CD4-positive, alpha-beta memory T cell (primary cell): ENCODE measurements at places on chromosomes 7 and 10. TPM values are rescaled to one million over a fixed set of nuclear protein-coding genes. Genes with fewer than 3 reads are reported as not detected.

DNA sequence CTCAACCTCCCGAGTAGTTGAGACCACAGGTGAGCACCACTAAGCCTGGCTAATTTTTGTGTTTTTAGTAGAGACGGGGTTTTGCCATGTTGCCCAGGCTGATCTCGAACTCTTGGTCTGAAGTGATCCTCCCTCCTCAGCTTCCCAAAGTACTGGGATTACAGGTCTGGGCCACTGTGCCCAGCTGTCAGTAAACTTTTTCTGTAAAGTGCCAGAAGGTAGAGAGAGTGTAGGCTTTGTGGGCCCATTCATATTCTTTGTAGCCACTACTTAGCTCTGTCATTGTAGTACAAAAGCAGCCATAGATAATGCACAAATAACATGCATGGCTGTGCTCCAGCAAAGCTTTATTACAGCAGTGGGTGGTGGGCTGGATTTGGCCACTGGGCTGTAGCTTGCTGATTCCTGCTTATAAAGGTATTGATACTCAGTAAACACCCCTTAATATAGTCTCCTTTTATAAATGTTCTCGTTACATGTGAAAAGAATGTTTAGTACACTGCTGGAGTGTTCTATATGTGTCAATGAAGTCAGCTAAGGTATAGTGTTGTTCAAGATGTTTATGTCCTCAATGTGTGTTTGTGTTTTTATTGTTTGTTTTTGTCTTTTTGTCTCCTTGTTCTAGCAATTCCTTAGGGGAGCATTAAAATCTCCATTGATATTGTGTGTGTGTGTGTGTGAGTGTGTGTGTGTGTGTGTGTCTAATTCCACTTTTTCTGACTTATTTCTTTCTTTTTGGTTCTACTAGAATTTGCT is 644.7 kb upstream of the DPP6 start:
- DNase-seq, result no peak
- no peak overlapping the region for H3K4me3 ChIP-seq
- H3K4me1 ChIP-seq, result no peaks in the 10 kb centered on the region
- no peaks in the 10 kb centered on the region for H3K36me3 ChIP-seq
- no peaks in the 10 kb centered on the region for H3K27me3 ChIP-seq

ACADSB gene
- 36.4 TPM for total RNA-seq

COX19 gene
- 50.0 TPM for total RNA-seq

TRPV6 gene
- total RNA-seq, result not detected

DNA sequence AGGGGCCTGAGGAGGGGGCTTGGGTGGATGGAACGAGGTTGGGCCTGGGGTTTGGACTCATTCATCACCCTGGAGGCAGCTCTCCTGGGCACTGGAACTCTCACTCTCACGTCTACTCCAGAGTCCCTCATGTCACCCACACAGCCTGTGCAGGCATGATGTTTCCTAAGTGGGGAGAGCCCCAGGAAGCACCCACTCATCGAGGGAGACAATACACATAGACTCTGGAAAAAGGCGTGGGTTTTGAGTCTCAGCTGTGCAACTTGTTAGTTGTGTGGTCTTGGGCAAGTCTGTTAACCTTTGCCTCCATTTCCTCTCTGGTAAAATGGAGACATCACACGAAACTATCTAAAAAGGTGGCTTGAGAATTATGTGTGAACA is 25.9 kb upstream of the RBM20 start:
- no peaks in the 10 kb centered on the region for H3K27me3 ChIP-seq
- no peaks in the 10 kb centered on the region for H3K36me3 ChIP-seq
- peaks cover 13% of the 10 kb centered on the region for H3K4me1 ChIP-seq

ARHGAP21 gene
- total RNA-seq, result 28.0 TPM

- DNase-seq, result no peak
- no peaks in the 10 kb centered on the region for H3K27me3 ChIP-seq
- no peak overlapping the region for H3K4me3 ChIP-seq
- H3K4me1 ChIP-seq, result no peaks in the 10 kb centered on the region
- no peaks in the 10 kb centered on the region for H3K36me3 ChIP-seq
Measured at GRCh38 chr7:165661-166337, 26.6 kb upstream of the FAM20C start.

OR9A2 gene
- total RNA-seq, result not detected

GSDME gene
- total RNA-seq, result 1.7 TPM

TBX20 gene
- not detected for total RNA-seq

- no peaks in the 10 kb centered on the region for H3K27me3 ChIP-seq
- no peak overlapping the region for H3K4me3 ChIP-seq
- H3K4me1 ChIP-seq, result no peaks in the 10 kb centered on the region
- H3K36me3 ChIP-seq, result peaks cover 9% of the 10 kb centered on the region
- no peak overlapping the region for H3K27ac ChIP-seq
- DNase-seq, result no peak
Measured at GRCh38 chr10:21624951-21625350, 90.9 kb downstream of the MLLT10 start.

DNA sequence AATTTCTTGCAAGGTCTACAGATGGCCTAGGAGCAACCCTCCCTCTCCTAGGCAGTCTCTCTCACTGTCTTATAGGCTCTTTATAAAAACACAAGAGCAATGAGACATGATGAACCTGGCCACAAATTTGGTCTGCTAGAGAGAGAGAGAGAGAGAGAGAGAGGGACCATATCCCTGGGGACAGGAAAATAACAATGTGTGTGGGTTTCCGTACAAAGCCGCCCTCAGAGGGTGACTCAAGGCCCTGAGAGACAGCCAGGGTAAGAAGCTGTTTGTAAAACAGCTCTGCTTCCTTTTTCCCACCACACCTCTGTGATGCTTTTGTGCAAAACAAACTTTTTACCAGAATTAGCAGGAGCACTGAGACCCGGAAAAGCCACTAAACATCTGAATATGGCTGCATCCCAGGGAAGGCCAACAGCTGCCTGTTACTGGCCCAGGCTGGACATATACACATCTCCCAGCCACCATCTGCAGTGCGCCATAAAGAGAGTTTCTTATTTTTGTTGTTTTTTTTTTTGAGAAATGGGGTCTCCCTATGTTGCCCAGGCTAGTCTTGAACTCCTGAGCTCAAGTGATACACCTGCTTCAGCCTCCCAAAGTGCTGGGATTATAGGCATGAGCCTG is 18.4 kb downstream of the GIMAP5 start:
- H3K36me3 ChIP-seq, result no peaks in the 10 kb centered on the region
- peak; percentile 72 for DNase-seq
- peak overlapping the region; percentile 61 for H3K27ac ChIP-seq

DNA sequence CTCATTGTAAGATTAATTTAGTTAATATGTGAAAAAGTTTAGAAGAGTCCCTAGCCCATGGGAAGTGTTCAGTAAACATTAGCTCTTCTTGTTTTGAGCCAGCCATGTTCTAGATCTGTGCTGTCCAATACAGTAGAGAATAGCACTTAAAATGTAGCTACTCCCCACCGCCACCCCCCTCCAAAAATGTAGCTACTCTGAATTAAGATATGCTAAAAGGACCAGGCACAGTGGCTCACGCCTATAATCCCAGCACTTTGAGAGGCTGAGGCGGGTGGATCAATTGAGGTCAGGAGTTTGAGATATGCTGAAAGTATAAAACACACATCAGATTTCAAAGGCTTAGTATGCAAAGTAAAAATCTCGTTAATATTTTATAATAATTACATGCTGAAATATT is 47.3 kb upstream of the MXI1 start:
- no peak overlapping the region for H3K4me3 ChIP-seq
- DNase-seq, result no peak
- no peaks in the 10 kb centered on the region for H3K36me3 ChIP-seq
- no peak overlapping the region for H3K27ac ChIP-seq
- H3K27me3 ChIP-seq, result peaks cover 19% of the 10 kb centered on the region
- H3K4me1 ChIP-seq, result peaks cover 22% of the 10 kb centered on the region

LGI1 gene
- total RNA-seq, result not detected

MYH16 gene
- total RNA-seq, result not detected

CFAP70 gene
- total RNA-seq, result 5.6 TPM

FAM107B gene
- 191 TPM for total RNA-seq

TEX47 gene
- total RNA-seq, result not detected

GRCh38 chr10:97580421-97581367 is 3.5 kb upstream of the HOGA1 start:
- DNase-seq, result no peak
- no peak overlapping the region for H3K27ac ChIP-seq

- no peaks in the 10 kb centered on the region for H3K4me1 ChIP-seq
- H3K36me3 ChIP-seq, result no peaks in the 10 kb centered on the region
- no peak overlapping the region for H3K4me3 ChIP-seq
- no peak for DNase-seq
- H3K27me3 ChIP-seq, result no peaks in the 10 kb centered on the region
- H3K27ac ChIP-seq, result no peak overlapping the region
Measured at GRCh38 chr7:25706764-25707163, 445.2 kb upstream of the NFE2L3 start.

DNA sequence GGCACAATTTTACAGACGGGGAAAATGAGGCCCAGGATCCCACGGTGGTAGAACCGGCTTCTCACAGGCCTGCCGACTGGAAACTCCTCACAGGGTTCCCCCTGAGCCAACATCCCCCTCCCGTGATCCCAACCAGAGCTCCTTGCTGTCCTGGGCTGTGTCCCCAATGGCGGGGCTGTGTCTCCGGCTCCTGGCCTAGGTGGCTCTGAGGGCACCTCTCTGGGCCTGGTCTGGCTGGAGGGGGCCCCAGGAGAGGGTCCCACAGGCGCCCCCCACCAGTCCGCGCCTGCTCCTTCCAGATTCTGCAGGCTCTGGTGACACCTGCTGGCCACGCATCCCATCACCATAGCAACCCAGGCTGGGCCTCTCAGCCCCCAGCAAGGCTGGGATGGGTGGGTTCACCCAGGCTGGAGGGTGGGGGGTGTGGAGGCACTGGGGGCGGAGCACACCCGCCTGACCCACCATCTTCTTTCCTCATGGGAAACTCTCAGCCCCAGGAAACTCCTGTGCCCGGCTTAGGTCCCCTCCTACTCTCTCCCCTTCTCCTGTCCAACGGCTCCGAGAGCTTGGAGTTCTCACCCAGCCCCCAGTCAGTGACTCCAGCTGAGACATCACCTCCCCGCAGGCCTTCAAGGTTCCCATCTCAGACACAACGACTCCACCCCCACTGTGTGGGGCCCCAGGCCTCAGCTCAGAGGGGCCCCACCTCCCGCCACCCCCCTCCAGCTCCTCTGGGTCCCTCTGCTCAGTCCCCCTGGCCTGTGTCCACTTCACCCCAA is 27.1 kb upstream of the TNRC18 start:
- H3K27ac ChIP-seq, result no peak overlapping the region
- H3K27me3 ChIP-seq, result no peaks in the 10 kb centered on the region
- no peaks in the 10 kb centered on the region for H3K4me1 ChIP-seq
- peak; percentile 24 for DNase-seq

ELOVL3 gene
- not detected for total RNA-seq

GRCh38 chr7:47782792-47783191 is 165.5 kb downstream of the PKD1L1 start:
- no peaks in the 10 kb centered on the region for H3K4me1 ChIP-seq
- no peaks in the 10 kb centered on the region for H3K36me3 ChIP-seq
- no peak for DNase-seq
- no peak overlapping the region for H3K27ac ChIP-seq

- no peak overlapping the region for H3K4me3 ChIP-seq
- no peak for DNase-seq
- no peak overlapping the region for H3K27ac ChIP-seq
- H3K4me1 ChIP-seq, result peaks cover 6% of the 10 kb centered on the region
- H3K27me3 ChIP-seq, result no peaks in the 10 kb centered on the region
Measured at GRCh38 chr10:30368065-30368718, 19.1 kb upstream of the MTPAP start.

GRCh38 chr7:152876749-152877148 is 117.2 kb downstream of the ACTR3B start:
- no peaks in the 10 kb centered on the region for H3K27me3 ChIP-seq
- H3K36me3 ChIP-seq, result no peaks in the 10 kb centered on the region
- H3K4me3 ChIP-seq, result no peak overlapping the region
- no peaks in the 10 kb centered on the region for H3K4me1 ChIP-seq

VGF gene
- total RNA-seq, result not detected

DNA sequence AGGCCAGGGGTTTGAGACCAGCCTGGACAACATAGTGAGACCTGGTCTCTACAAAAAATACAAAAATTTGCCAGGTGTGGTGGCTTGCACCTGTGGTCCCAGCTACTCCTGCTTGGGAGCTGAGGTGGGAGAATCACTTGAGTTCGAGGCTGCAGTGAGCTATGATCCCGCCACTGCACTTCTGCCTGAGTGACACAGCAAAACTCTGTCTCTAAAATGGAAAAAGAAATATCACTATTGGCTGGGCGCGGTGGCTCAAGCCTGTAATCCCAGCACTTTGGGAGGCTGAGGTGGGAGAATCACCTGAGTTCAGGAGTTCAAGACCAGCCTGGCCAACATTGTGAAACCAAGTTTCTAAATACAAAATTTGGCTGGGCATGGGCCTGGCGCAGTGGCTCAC is 44.9 kb upstream of the RASGEF1A start:
- no peak for DNase-seq
- H3K36me3 ChIP-seq, result no peaks in the 10 kb centered on the region
- no peak overlapping the region for H3K27ac ChIP-seq
- H3K4me3 ChIP-seq, result no peak overlapping the region
- peaks cover 24% of the 10 kb centered on the region for H3K4me1 ChIP-seq

MRLN gene
- total RNA-seq, result not detected

OSBPL3 gene
- total RNA-seq, result 72.7 TPM

DNA sequence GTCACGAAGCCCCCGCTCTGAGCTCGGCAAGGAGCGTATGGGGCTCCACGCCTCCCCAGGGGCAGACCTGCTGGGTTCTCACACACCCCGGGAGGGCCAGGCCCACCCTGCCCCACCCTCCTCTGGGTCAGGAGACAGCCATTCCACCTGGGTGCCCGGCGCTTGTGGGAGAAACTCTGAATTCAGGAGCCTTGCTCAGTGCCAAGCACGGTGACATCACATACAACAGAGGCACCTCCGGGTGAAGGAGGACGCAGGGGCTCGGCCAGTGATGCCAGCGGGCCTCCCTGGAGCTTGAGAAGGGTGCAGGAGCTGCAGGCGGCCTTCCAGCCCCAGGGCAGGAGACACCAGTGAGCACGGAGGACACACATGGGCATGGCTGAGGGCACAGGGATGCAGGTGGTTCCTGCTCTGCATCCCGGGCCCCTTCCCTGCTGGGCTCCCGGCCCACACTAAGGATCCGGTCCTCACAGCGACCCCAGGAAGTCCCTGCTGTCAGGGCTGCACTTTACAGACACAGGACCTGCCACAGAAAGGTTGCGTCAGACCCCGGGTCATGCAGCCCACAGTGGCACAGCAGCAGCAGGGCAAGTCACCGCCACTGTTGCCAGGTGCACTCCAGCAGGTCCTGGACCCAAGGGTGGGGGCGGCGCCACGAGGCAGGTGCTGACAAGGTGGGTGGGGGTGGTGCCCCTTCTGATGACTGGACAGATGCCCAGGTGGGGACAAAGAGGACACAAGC is 108.0 kb downstream of the MAD1L1 start:
- DNase-seq, result no peak
- no peak overlapping the region for H3K4me3 ChIP-seq
- peaks cover 4% of the 10 kb centered on the region for H3K36me3 ChIP-seq
- H3K27ac ChIP-seq, result no peak overlapping the region

POM121 gene
- total RNA-seq, result 56.0 TPM

- no peaks in the 10 kb centered on the region for H3K36me3 ChIP-seq
- DNase-seq, result no peak
- H3K27me3 ChIP-seq, result no peaks in the 10 kb centered on the region
- H3K4me3 ChIP-seq, result no peak overlapping the region
- H3K4me1 ChIP-seq, result no peaks in the 10 kb centered on the region
- H3K27ac ChIP-seq, result no peak overlapping the region
Measured at GRCh38 chr10:77138541-77138940, 499.1 kb downstream of the KCNMA1 start.

- H3K27me3 ChIP-seq, result no peaks in the 10 kb centered on the region
- H3K4me1 ChIP-seq, result no peaks in the 10 kb centered on the region
- H3K36me3 ChIP-seq, result no peaks in the 10 kb centered on the region
- peak; percentile 6 for DNase-seq
Measured at GRCh38 chr10:97234400-97234799, 48.6 kb upstream of the SLIT1 start.
